Hematopoietic multipotent progenitor cell treated with erythropoietin and hydrocortisone succinate and interleukin-3 and kit ligand, for 15 days (in vitro differentiated cells): ENCODE measurements at places on chromosomes 2 and 18.
A peak's percentile ranks its signal among the peaks of the same experiment; 100 is the strongest.

- DNase-seq: no peak
Measured at GRCh38 chr2:108048752-108049151, 62.4 kb downstream of the SLC5A7 start.

- DNase-seq: no peak
Measured at GRCh38 chr18:53948991-53949390, 275.5 kb downstream of the MBD2 start.

DNA sequence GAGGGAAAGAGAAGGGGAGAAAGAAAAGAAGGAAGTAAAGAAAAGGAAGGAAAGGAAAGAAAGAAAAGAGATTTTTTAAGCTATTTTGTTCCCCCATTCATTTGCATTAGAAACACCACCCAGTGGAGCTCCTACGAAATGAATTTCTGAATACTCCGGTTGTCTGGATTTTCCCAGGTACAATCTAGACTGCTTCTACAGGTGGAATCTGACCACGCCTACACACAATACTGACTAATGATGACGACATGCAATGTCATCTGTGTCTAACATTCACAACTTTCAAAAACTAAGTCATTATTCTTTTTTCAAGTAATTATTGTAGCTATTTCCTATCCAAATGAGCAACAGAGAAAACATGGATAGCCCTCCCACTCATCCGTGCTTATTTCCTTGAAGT lies 121.7 kb downstream of the ZNF516 start:
- no peak for DNase-seq

GRCh38 chr2:96970910-96971309 lies 15.5 kb downstream of the FAM178B start:
- no peak for DNase-seq

- DNase-seq: no peak
Measured at GRCh38 chr2:65450810-65451209, 18.4 kb upstream of the SPRED2 start.

GRCh38 chr18:11324956-11325882 lies 175.8 kb upstream of the PIEZO2 start:
- DNase-seq: no peak

DNA sequence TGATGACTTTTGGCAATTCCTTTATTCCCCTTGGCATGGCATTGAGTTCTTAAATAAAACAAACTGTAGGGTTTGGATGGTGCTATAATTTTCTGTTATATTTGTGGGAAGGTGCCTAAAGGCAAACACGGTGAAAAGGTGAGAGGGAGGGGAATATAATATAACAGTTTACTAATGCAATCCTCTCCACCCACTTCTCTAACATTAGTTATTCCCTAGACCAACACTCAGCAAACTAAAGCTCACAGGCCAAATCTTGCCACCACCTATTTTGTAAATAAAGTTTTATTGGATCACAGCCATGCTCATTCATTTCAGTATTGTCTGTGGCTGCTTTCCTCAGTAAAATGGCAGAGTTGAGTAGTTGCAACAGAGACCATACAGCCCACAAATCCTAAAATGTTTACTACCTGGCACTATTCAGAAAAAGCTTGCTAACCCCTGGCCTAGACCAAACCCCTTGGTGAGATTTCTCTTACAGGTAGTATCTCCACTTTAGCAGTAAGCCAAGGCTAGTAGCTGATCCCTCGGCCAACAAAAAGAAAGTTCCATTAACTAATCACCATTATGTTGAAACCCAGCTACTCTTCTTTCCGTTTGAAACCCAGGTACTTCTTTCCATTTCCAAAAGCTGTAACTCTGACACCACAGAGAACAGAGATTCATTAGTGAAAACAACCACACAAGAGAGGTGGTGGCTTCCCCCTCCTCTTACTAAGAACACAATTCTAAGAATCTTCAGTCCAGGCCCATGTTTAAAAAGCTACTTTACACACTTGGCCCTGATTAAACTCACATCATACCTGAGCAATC lies 136.1 kb upstream of the CHAC2 start:
- DNase-seq: no peak

DNA sequence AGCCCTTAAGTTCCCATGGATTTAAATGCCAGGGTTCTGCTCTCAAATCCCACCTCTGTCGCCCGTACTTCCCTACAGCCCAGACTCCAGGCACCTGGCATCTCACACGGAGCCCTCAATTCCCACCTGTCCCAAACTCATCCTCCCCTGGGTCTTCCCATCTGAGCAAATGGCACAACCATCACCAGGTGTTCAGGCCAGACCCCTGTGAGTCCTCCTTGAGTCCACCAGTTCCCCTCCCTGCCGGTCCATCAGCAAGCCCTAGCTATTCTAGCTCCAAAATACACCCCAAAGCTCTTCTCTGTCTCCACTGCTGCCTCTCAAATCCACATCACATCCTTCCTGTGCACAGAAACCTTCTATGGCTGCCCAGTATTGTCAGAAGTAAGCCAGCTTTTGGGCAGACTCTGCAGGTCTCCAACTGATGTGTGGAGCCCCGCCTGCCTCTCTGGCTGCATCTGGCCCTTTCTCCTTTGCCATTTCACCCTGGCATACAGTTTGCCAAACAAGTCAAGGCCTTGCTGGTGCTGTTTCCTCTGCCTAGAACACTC lies 67.7 kb downstream of the DNMT3A start:
- DNase-seq: no peak

DNA sequence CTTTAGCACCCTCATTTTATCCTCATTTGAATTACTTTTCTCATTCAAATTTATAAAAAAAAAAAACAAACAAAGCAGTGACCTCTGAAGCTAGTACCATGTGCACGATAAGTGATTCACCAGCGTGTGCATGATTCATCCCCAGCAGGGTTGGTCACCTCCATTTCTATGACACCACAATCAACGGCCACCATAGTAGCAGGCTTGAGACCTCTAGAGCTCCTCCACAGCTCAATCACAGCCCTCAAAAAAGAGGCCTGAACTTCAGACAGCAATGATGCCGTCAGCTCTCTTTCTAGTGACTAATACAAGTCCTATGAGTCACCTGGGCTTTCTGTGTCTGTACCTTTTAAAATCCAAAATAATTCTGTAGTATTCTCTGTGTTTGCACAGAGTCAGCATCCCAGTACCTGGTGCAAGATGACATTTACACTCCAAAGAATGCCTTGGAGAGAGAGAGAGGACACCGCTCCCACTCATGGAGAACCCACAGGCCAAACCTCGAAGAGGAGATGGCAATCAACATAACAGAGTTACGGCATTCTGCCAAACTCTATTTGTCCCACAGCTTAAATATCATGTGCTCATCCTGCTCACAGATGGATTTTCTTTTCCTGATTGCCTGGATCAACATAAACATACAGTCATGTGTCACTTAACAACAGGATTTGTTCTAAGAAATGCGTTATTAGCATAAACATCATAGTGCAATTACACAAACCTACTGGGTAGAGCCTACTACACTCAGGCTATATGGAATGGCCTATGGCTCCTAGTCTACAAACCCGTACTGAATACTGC lies 58.7 kb downstream of the L3MBTL4 start:
- DNase-seq: no peak

DNA sequence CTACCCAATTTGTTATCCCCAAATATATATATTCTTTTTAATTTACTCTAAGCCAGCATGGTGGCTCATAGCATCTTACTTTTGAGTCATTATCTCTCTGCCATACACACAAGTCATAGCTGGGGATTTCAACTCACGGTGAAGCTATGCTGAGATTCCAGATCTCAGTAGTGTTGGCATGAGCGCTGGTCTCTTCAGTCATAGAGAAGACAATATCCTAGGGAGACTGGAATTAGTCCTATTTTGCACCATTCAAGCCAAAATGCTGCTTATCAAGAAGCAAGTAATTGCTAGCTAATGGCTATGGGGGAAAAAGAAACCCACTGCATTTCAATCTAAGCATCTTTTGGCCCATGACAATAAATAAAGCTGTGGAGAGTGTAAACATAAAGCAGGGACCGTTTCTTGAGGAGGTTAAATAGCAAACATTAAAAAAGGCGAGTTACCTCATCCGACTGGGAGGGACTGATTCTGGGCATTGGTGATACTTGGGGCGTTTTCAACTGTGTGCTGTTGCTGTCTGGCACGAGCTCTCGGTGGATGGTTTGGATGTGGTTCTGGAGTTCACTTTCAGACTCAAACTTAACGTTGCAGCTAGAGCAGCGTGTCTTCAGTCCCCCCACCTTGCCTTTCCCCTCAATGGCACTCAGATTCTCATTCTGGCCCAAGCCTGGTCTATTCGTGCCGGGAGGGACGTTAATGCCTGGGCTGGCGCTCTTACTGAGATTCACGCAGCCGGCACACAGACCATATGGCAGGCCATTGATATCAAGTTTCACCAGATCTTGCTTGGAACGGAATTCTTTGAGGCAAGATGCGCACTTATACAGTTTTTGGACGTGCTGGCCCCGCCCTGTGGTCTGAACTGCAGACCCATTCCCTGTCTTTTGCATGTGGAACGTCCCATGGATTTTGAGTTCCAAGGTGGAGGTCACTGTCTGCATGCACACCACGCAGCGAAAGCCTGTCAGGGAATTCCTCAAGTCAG lies 127.8 kb downstream of the ZNF521 start:
- DNase-seq: peak; percentile 14

DNA sequence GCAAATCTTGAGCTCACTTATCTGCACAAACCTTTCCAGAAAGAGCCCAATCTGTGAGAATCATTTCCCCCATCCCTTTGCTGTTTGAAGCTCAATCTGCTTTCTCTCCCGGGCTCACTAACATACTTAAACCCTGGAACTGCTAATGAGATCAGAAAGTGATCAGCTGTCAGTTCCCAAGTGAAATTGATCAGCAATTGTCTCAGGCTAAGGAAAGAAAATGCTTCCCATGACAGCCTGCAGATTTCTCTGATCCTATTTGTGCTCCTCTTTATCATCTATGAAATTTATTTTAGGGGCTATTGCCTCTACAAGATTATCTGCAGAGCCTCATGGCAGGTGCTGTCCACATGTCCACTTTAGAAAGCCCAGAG lies 239.0 kb upstream of the CXCR4 start:
- DNase-seq: no peak

DNA sequence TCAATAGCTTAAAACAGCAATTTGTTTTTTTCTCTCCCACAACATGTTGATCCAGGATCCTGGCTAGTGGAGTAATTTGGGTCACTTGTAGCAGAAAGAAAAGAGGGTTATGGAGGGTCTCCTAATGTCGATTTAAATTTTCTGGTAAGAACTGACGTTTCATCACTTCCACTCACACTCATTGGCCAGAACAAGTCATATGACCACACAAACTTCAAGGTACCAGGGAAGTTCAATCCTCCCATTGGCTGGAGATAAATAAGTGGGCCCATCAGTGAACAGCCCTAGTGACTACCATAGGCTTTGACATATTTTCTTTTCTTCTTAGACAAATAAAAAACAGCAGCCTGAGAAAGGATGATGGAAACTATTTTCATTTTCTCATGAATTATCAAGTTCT lies 8.3 kb upstream of the TMEM131 start:
- DNase-seq: no peak

DNA sequence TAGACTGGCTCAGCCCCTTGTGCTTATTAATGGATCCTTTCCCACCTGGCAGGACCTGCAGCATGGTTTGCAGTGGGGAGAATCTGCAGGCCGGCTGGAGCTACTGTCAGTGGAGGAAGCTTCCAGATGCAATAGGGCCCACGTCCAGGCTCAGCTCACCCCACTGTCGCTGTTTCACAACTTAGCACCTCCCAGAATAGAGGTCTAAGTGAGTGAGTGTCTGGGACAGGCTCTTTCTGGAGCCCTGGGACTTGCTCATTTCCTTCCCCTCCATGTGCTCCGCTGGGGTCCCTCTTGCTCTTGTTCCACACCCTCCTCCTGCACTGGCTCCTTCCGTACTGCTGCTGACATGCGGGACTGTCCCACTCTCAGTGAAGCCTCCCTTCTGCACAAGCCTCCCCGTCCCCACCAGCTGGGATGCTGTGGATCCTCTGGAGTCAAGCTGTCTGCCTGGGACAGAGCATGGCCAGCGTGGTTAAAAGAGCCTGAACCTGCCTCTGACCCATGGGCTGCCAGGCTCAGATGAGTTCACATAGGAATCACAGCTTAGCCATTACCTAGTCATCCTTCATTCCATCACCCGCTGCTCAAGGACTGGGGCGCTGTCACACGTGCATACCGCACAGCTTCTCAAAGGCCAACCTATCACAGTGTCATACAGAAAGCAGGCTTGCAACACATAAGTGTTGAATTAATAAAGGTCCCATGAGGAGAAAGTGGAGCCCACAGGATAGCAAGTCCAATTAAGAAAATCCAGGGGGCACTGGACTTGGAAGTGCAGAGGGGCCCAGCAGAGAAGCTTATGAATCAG lies 135.9 kb downstream of the ACKR3 start:
- no peak for DNase-seq
